ENCODE measurements at places on chromosomes 1 and 21.

DNA sequence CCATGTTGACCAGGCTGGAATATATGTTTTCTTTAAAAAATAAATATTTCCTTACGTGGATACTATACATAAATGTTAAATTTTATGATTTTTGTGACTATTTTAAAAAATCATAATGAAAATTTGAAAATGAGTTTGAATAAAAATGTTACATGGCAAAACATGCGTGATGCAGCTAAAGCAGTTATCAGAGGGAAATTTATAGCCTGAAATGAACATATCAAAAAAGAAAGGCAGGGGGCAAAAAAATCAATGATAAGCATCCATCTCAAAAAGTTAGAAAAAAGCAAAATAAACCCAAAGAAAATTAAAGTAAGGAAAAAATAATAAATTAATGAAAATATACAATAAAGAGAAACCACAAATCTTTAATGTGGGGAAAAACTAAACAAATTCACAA lies 8.6 kb downstream of the CCSAP start:
- H3K27me3 ChIP-seq, result no peaks in the 10 kb centered on the region
- no peak overlapping the region for H3K4me3 ChIP-seq
- no peak overlapping the region for H3K27ac ChIP-seq

DNA sequence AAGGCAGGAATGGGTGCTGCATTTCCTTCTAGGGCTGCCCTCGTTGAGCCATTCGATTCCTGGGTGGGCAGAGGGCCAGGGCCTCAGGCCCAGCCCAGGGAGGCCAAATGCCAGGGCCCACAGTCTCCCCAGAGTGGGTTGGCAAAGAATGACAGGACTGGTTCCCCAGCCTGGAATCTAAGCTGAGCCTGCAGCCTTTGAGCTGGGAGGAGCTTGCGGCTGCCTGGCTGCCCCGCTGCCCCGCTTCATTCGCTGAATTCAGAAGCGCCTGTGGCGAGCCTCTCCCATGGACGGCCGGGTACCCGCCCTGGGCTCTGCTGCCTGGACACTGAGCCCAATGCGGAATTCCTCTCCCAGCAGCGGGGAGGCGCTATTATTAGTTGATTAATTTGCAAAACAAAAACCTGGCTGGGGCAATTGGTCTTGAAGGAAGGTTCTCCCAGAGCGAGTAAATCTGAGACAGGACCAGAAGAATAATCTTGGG lies 32.3 kb upstream of the TARDBP start:
- H3K27me3 ChIP-seq, result peaks cover 5% of the 10 kb centered on the region
- H3K4me1 ChIP-seq, result no peaks in the 10 kb centered on the region
- no peaks in the 10 kb centered on the region for H3K36me3 ChIP-seq

DNA sequence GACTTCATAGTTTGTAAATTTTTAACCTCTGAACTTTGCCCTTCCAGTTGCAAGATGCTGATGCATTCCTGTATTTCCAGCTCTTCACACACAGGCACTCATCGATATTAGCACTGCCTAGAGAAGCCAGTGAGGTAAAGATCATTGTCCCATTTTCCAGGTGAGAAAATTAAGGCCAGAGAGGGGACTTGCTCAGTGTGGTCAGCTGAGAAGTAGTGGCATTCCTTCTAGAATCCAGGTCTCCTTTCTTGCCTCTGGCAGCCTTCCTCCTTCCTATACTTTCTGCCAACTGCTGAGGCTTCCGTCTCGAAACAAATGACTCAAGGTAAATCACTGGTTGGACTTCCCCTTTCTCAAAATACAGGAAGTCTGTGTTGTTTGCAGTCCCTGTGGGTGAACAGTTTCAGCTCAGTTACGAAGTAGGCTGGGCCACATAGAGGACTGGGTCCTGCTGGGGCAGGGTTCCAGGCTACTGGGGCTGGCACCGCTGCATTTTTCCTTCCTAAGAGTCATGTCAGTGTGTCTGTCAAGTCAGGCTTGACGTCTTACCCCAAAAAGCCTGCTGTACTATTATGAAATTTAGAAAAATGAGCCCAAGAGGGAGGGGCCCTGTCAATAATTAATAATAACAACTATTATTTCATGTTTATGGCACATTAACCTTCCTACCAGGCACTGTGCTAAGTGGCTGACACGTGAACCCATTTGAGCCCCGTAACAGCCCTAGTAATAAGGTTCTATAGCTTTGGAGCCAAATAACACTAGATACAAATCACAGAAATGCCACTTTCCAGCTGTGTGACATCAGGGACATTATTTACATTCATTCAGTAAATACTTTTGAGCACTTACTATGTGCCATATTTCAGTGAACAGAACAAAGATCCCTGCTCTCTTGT lies 16.6 kb upstream of the RNF19B start:
- peak overlapping the region; percentile 96 for H3K27ac ChIP-seq
- H3K4me3 ChIP-seq, result peak overlapping the region; percentile 27
- H3K4me1 ChIP-seq, result peaks cover 39% of the 10 kb centered on the region
- H3K27me3 ChIP-seq, result no peaks in the 10 kb centered on the region
- DNase-seq, result peak; percentile 88

- H3K36me3 ChIP-seq, result peaks cover 2% of the 10 kb centered on the region
- H3K27me3 ChIP-seq, result no peaks in the 10 kb centered on the region
- no peak overlapping the region for H3K4me3 ChIP-seq
- H3K4me1 ChIP-seq, result peaks cover 42% of the 10 kb centered on the region
- no peak for DNase-seq
These were observed 11.1 kb downstream of the PTP4A2 start for GRCh38 chr1:31926853-31927660.

GRCh38 chr1:157496121-157496526 lies 56.2 kb downstream of the FCRL5 start:
- DNase-seq, result peak; percentile 67
- no peaks in the 10 kb centered on the region for H3K4me1 ChIP-seq
- no peak overlapping the region for H3K4me3 ChIP-seq
- no peaks in the 10 kb centered on the region for H3K36me3 ChIP-seq

DNA sequence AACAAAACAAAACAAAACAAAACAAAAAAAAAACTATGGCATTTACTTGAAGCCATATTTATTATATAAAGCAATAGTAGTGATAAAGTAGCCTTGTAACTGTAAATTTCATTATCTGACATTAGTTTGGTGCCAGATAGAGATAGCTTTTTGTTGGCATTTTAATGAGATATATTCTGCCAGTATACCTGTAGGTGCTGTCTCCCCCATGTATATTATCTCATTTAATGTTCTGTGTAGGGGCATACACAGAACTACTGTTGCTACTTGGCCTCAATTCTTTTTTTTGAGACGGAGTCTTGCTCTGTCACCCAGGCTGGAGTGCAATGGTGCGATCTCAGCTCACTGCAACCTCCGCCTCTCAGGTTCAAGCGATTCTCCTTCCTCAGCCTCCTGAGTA lies 67.4 kb downstream of the TMEM200B start:
- no peak overlapping the region for H3K4me3 ChIP-seq
- no peak for DNase-seq
- H3K36me3 ChIP-seq, result peaks cover 46% of the 10 kb centered on the region
- no peaks in the 10 kb centered on the region for H3K4me1 ChIP-seq
- H3K27me3 ChIP-seq, result no peaks in the 10 kb centered on the region

DNA sequence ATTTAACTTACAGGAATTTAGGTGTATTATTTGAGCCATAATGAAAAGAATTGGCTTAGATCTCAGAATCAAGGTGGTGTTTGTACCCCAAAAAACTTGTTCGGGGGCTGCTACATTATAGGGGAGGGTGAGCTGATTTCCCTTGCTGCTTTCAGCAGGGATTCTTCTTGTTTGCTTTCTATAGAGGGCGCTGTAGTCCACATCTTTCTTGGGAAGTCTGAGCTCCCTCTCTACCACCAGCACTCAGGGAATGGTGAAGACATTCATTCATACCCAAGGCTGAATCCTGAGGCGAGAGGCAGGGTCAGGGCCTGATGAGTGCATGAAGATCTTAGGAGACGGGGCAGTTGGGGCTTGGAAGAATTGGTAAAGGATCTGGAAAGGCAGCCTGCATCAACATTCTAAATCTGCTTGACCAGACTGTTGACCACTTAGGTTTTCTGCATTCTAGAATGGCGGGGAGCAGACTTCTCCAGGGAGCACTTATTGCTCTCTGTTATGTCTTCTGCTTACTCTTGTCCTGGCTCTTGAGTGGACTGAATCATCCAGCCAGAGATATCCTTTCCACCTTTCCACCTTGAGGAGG lies 18.9 kb downstream of the SPATA46 start:
- DNase-seq, result no peak
- no peaks in the 10 kb centered on the region for H3K36me3 ChIP-seq
- no peak overlapping the region for H3K4me3 ChIP-seq
- H3K27me3 ChIP-seq, result no peaks in the 10 kb centered on the region
- H3K4me1 ChIP-seq, result peaks cover 11% of the 10 kb centered on the region

DNA sequence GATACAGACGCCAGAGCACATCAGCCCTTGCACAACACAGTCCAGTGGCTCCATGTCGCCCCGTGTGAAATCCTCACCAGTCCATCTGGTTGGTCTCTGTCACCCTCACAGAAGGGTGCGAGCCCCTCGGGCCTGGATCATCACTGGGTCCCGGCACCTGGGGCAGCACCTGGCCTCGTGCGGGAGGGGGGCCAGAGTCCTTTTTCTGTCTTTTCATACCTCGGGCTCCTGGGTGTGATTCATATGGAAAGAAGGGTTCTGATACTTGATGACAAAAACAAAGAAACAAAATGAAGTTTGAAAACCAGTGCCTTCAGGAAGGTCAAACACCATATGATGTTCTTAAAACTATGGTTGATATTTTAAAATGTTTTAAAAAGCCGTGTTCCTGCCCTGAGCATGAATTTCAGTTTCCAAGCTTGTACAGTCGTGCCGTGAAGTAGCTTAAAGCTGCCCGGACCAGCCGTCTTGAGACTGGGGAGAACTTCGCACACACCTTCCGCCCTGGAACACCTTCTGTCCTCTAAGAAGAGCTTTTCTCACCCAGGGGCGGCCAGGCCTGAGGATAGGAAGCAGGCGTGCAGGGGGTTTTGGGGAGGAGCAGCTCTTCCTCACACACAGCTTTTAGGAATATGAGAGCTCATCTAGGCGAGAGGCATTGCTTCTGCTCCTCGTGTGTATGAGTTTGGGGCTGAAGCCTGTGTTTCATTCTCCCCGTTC lies 35.2 kb downstream of the SLC37A1 start:
- H3K4me1 ChIP-seq, result peaks cover 14% of the 10 kb centered on the region
- H3K27me3 ChIP-seq, result no peaks in the 10 kb centered on the region
- no peak overlapping the region for H3K4me3 ChIP-seq
- no peak overlapping the region for H3K27ac ChIP-seq
- peaks cover 30% of the 10 kb centered on the region for H3K36me3 ChIP-seq
- no peak for DNase-seq

- H3K27ac ChIP-seq, result no peak overlapping the region
- H3K4me1 ChIP-seq, result peaks cover 28% of the 10 kb centered on the region
- H3K4me3 ChIP-seq, result no peak overlapping the region
- peaks cover 53% of the 10 kb centered on the region for H3K27me3 ChIP-seq
- H3K36me3 ChIP-seq, result no peaks in the 10 kb centered on the region
These were observed 8.0 kb downstream of the NR5A2 start for GRCh38 chr1:200035397-200035955.

GRCh38 chr1:243732637-243733036 lies 117.4 kb downstream of the AKT3 start:
- peaks cover 19% of the 10 kb centered on the region for H3K4me1 ChIP-seq
- peaks cover 2% of the 10 kb centered on the region for H3K36me3 ChIP-seq
- no peaks in the 10 kb centered on the region for H3K27me3 ChIP-seq
- no peak for DNase-seq
- no peak overlapping the region for H3K27ac ChIP-seq

GRCh38 chr21:42745511-42746239 lies 92.3 kb downstream of the PDE9A start:
- H3K27ac ChIP-seq, result no peak overlapping the region
- H3K27me3 ChIP-seq, result no peaks in the 10 kb centered on the region
- no peak overlapping the region for H3K4me3 ChIP-seq

- H3K4me3 ChIP-seq, result no peak overlapping the region
- H3K27me3 ChIP-seq, result no peaks in the 10 kb centered on the region
These were observed 29.0 kb downstream of the PRMT2 start for GRCh38 chr21:46664316-46664995.

- no peaks in the 10 kb centered on the region for H3K4me1 ChIP-seq
- no peak overlapping the region for H3K27ac ChIP-seq
- no peak overlapping the region for H3K4me3 ChIP-seq
These were observed 680.5 kb upstream of the ADAMTS5 start for GRCh38 chr21:27647401-27647800.

DNA sequence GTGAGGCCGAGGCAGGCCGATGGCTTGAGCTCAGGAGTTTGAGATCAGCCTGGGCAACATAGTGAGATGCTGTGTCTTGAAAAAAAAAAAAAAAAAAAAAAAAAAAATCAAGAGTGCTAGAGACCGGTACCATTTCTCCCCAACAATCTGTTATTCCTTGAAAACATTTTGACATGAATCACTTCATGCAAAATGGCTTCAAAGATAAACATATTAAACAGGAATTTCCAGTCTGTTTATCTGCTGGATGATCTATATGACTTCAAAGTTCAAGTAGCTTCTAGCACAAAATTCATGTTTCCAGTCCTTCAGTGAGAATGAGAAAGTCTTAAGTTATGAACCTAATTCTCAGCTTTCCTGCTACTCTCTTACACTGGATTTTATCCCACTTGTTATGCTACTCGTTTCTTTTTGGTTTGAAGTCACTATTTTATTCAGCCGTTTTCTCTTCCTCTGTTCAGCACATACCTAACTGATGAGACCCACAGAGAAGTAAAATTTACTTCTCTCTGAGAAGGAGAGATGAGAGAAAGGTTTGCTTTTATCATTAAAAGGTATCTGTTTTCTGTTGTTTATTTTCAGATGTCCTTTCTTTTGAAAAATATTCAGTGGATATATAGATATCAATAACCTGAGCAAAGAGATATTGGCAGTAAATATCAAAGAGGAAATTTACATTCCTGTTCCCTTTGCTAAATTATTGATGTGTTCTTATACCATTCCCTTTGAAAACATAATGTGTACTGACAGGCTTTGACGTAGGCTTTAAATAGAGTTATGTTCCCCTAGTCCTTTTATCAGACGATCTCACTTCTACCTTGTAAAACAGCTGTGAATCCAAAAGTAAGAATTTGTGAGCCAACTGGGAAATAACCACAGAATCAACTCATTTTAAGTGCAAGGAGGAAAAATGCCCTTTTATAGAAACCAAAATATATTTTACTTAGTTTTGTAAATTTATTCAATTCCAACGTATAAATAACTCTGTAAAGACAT lies 38.2 kb downstream of the CD46 start:
- H3K27ac ChIP-seq, result no peak overlapping the region
- H3K4me1 ChIP-seq, result no peaks in the 10 kb centered on the region
- no peak overlapping the region for H3K4me3 ChIP-seq
- H3K36me3 ChIP-seq, result peaks cover 40% of the 10 kb centered on the region

- H3K27ac ChIP-seq, result no peak overlapping the region
- no peak overlapping the region for H3K4me3 ChIP-seq
- no peak for DNase-seq
- H3K36me3 ChIP-seq, result peaks cover 2% of the 10 kb centered on the region
- H3K27me3 ChIP-seq, result no peaks in the 10 kb centered on the region
- peaks cover 5% of the 10 kb centered on the region for H3K4me1 ChIP-seq
These were observed 53.3 kb upstream of the HOOK1 start for GRCh38 chr1:59761443-59761842.

DNA sequence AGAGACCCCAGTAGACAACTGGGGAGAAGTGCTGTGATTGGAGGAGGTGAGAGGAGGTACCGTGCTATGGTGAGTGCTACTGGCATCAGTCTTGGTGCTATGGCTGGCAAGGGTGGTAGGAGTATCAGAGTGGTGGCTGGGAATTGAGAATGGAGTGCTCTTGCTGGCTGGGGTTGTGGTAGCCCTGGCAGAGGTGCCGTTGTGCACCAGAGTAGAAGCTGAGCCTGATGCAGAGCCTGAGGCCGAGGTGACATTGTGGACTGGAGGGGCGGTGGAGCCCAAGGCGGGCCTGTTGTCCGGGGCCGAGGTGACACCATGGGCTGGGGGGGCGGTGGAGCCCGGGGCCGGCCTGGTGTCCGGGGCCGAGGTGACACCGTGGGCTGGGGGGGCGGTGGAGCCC lies 14.6 kb downstream of the TRIM46 start:
- DNase-seq, result no peak
- H3K36me3 ChIP-seq, result no peaks in the 10 kb centered on the region
- peaks cover 31% of the 10 kb centered on the region for H3K4me1 ChIP-seq
- no peak overlapping the region for H3K4me3 ChIP-seq
- no peak overlapping the region for H3K27ac ChIP-seq

Measured in natural killer cell (primary cell).